ENCODE measurements at places on chromosomes 16 and 17.

DNA sequence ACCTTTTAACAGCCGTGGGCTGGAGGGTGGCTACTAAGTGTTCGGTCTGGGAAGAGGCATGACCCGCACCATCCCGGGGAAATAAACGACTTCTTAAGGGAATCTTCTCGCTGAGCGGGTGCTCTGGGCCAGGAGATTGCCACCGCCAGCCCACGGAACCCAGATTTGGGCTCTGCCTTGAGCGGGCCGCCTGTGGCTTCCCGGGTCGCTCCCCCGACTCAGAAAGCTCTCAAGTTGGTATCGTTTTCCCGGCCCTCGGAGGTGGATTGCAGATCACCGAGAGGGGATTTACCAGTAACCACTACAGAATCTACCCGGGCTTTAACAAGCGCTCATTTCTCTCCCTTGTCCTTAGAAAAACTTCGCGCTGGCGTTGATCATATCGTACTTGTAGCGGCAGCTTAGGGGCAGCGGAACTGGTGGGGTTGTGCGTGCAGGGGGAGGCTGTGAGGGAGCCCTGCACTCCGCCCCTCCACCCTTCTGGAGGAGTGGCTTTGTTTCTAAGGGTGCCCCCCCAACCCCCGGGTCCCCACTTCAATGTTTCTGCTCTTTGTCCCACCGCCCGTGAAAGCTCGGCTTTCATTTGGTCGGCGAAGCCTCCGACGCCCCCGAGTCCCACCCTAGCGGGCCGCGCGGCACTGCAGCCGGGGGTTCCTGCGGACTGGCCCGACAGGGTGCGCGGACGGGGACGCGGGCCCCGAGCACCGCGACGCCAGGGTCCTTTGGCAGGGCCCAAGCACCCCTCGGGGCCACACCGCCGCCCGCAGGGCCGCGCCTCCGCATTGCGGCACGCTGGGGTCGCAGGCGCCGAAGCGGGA, 3.6 kb upstream of the CBX4 start:
- DNase-seq, result peak; percentile 60

- DNase-seq, result no peak
Measured at GRCh38 chr17:78361225-78361701, 1.4 kb upstream of the SOCS3 start.

- DNase-seq, result peak; percentile 16
Measured at GRCh38 chr17:44314869-44315661, 6.7 kb downstream of the RUNDC3A start.

DNA sequence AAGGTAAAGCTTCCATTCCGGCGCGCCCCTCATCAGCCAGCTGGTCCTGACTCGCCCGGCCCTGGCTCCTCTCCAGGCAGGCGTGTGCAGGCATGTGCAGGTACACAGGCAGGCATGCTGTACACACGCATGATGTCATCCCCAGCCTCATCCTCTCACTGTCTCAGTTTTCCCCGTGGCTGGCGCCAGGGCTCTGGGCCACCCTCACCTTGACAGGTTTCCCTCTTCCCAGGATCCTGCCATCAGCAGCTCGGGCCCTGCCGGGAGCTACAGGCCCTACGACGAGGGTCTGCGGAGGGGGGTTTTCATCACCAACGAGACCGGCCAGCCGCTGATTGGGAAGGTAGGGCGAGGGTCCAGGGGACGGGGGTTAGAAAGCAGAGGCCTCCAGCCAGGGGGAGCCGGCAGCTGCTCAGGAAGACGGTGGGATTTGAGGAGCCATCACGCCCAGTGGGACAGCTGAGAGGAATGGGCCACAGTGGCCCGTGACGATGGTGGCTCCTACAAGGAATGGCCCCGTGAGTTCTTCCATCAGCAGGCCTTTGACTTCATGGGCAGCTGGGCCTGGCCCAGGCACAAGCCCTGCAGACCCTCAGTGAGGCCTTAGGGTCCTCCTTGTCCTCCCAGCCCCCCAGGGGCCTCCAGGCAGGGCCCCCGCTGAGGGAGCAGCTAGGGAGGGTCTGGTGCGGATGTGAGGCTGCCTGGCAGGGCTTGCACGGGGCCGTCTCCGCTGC, 8.5 kb downstream of the GAA start:
- no peak for DNase-seq

DNA sequence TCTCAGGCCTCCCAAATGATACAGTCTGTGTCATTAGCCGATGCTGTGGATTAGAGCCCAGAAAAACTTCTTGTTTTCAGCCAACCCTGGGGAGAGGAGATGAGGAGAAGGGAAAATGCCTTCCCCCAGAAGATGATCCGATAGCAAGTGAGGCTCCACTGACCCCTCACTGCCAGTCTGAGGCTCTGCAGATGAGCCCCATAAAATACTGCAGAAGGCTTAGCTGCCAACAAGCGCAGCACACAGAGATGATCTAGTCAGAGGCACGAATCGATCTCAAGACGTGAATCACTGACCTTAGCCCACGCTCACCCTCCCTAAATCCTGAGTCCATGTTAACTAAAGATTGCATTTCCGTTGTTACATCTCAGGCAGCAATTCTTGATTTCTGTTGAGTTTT, 31.5 kb downstream of the SALL1 start:
- no peak for DNase-seq

- DNase-seq, result no peak
Measured at GRCh38 chr17:56815711-56816110, 18.0 kb downstream of the C17orf67 start.

- no peak for DNase-seq
Measured at GRCh38 chr17:82998637-82999036, 80.8 kb upstream of the METRNL start.

DNA sequence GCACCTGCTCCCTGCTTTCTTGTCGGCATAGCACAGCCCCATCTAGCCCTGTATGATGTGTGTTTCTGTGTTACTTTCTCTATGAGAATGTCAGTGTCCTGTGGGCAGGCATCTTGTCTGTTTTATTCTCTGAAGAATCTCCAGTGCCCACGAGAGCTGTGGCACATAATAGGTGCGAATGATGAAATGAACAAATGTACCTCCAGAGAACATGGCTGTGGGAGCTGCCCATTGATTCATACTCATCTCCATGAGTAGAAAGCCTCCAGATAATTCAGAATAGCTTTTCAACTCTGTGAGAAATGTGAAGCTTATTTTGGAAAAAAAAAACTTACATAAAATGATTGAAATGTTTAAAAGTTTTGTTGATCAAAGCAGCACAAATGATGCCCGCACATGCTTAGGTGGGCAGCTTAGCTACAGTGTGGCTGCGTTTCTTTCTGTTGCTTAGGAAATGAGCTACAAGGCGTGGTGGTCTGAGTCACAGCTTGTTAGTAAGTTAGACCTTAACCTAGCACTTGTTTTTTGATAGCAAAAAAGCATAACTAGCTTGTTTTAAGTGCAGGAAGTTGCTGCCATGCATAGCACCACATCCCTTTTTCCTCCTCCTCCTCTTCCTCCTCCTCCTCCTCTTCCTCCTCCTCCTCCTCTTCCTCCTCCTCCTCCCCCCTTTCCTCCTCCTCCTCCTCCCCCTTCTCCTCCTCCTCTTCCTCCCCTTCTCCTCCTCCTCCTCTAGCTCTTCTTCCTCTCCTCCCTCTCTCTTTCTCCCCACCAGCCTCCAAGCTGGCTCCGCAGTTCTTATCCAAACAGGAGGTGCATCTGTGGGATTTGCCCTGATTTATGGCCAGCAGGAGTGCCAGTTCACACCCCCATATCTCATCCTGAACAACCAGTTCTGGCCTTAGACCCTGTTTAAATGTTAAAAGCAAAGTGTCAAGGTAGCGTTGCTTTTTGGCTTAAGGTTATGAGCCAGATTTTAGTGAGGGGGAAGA, 221.5 kb downstream of the IRF8 start:
- no peak for DNase-seq

DNA sequence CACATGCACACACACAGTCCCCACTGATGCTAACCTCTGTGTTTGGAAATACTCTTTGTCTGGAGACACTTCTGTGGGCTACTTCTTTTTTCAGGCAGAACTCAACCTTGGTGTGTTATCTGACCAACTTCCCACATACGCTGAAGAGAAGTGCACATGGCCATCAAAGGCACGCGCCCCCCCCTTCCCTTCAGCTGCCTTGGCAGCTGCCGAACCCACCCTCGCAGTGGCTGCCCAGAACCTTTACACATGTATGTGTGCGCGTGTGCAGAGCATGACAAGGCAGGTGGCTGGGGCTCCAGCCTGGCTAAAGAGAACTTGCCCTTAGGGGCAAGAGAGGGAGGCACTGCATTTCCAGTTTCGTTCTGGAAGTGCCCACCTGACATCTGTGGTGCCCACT, 3.9 kb downstream of the RAPGEFL1 start:
- no peak for DNase-seq

- DNase-seq, result no peak
Measured at GRCh38 chr16:19228575-19228974, 57.0 kb upstream of the CLEC19A start.

Data from CD4-positive, alpha-beta T cell treated with Interferon alpha-2 for 1 hour (primary cell).